ENCODE measurements at places on chromosomes 7 and 10.
A peak's percentile ranks its signal among the peaks of the same experiment; 100 is the strongest.

DNA sequence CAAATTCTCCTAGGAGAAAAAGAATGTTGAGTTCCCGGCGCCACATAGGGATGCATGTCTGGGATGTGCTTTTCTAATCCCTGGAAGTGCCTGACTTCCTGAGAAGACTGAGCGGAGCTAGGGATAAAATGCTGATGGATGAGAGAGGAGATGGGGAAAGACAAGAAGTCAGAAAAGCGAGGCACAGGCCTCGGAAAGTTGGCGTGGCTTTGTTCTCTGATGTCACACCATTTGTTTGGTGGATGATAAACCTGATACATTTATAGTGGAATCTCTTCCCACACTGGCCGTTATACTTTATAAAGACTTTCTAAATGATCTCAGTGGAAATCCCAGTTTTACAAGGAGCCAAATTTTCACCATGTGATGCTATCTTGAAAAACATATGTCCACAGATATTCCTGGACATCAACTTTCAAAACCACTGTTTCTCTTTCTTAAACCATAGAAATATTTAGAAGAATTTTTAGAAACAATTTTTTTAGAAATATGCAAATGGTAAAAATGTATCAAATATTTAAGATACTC, 188.8 kb upstream of the SVIL start:
- no peak for DNase-seq

- DNase-seq = no peak
These were observed 116.7 kb upstream of the C7orf33 start for GRCh38 chr7:148473703-148474480.

GRCh38 chr7:29329686-29330085, 135.1 kb downstream of the CHN2 start:
- no peak for DNase-seq

GRCh38 chr10:89330537-89331212, 2.9 kb downstream of the IFIT3 start:
- DNase-seq = no peak

DNA sequence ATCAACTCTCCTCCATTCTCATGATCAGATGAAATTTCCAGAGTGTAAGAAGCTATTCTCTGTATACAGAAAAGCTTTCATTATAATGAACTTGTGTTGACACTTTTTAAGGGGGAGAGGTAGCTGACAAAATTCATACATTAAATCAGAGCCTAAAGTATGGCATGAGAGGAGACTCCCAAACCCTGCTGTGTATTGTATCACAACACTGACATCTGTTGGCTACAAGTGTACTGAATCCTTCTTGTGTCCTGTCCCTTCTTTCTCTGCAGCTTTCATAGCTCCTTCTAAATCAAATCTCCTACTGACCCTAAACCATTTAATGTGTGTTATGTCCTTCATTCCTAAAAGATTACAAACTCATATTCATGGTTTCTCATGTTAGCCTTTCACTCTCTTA, 70.9 kb downstream of the GCC1 start:
- DNase-seq = no peak

- DNase-seq = no peak
These were observed 155.5 kb downstream of the SPAG6 start for GRCh38 chr10:22500656-22501340.

DNA sequence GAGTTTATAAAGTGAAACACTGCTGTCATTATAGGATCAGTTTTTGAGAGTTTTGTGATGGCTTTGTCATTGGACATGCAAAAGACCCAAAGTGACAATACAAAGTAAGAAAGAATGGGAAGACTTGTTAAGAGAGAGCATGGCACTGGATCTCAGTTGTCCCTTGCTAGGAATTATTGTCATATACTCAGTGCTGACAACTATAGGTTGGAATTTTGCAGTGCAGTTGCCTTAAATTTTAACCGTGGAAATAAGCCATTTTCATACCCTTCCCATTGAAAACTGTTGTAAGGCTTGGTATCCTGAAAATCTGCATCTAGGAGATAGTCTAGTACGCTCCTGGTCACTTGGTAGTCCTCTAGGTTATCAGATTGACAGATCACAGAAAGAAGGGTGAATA, 1156.7 kb downstream of the GATA3 start:
- DNase-seq = no peak

GRCh38 chr10:132910901-132911785, 31.2 kb downstream of the CFAP46 start:
- no peak for DNase-seq

GRCh38 chr10:91349381-91349780, 60.8 kb upstream of the HECTD2 start:
- no peak for DNase-seq

- peak; percentile 72 for DNase-seq
These were observed 3.6 kb downstream of the FAM53B start for GRCh38 chr10:124740369-124741280.

DNA sequence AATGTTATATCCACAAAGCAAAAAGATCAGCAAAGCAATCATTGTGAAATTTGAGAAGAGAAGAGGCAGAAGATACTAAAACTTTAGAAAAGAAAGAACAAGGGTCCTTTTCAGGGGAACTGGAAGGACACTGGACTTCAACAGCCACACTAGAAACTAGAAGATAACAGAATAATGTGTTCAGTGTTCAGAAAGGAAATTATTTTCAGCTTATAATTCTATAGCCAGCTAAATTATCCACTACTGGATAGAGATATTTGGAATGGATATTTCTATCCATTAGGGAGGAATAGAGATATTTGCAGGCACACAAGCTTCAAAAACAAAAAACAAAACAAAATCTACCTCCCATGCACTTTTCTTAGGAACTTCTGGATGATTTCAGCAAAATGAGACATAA, 12.8 kb downstream of the ANXA11 start:
- no peak for DNase-seq

DNA sequence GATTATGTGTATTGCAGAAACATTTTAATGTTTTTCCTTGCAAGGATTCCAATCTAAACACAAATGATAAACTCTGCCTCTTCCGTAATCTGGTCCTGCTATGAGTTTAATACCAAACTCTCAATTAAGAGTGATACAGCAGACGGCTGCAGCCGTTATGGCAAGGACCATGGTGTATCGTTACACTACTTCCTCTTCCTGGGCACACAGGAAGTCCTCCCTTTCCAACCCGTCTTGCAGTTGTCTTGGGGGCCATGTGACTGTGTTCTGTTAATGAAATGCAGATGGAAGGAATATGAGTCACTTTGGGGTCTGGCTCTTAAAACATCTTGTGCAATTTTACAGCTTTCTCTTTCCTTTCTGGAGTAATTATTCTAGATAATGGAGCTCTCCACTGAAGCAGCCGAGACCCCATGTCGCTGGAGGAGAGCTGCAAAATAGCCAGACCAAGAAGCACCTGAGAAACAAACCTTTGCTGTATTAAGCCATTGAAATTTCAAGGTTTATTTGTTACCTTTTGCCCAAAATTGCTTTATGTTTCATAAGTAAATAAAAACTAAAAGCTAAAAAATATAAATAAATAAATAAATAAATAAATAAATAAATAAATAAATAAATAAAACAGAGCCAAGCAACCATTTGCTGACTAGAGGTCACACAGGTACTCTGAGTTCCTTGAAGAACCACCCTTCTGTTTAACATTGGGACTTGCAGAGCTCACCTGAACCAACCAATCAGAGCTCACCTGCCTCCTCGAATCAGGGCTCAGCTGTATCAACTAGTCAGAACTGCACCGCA, 74.7 kb downstream of the FRMPD2 start:
- DNase-seq = no peak

GRCh38 chr10:113515601-113516000, 37.3 kb upstream of the HABP2 start:
- no peak for DNase-seq

- DNase-seq = no peak
These were observed 113.3 kb upstream of the KIF5B start for GRCh38 chr10:32169556-32169955.

DNA sequence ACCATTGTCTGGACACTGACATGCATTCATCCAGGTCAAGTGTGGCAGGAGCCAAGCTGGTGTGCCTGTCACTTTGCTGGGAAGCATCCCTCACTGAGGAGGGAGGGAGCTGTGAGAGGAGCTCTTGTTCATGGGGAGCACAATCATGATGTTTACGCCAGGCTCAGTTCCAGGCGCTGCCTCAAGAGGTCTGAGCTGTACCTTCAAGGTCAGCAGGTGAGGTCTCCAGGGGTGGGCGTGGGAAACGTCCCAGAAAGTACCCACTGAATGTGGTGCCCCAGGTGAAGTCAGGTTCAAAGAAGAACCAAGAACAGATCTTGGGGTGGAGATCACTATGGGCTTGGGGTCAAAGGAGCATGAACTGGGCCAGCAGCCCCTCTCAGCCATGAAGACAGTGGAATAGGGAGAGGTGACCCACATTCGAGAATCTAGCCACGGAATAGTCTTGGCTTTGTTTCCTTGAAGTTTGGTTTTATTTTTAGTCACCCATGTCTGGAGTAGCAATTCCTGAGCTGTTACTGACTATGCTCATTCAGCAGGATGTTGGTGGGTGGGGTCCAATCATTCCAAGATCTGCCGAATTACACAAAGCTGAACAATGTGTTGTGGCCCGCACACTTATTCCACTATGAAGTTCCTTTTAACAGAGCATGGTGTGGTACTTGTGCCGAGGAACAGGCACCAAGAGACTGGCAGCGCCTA, 29.3 kb downstream of the NPS start:
- no peak for DNase-seq

- no peak for DNase-seq
These were observed 263.0 kb downstream of the TCF7L2 start for GRCh38 chr10:113213035-113213434.
